Mesothelial cell of epicardium (in vitro differentiated cells): ENCODE measurements at places on chromosomes 7 and 10.

DNA sequence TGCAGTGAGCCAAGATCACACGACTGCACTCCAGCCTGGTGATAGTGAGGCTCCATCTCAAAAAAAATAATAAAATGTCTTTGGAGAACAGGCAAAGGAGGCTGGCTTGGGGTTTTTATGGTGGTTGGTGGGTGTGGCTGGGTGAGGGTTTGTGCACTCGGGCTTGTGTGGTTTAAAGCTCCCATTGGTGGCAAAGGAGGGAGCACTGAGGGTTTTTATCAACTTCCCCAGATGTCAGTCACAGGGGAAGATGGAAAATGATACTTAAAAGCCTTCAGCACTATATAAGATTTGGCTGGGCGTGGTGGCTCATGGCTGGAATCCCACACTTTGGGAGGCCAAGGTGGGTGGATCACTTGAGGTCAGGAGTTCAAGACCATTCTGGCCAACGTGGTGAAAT lies 16.3 kb upstream of the RNF216 start:
- no peaks in the 10 kb centered on the region for H3K4me1 ChIP-seq
- H3K27ac ChIP-seq, result no peak overlapping the region
- no peaks in the 10 kb centered on the region for H3K36me3 ChIP-seq
- H3K4me3 ChIP-seq, result no peak overlapping the region
- no peak for DNase-seq
- H3K27me3 ChIP-seq, result no peaks in the 10 kb centered on the region

GRCh38 chr10:78353636-78354035 lies 320.0 kb downstream of the RPS24 start:
- DNase-seq, result no peak
- no peaks in the 10 kb centered on the region for H3K36me3 ChIP-seq
- no peak overlapping the region for H3K27ac ChIP-seq

GRCh38 chr10:129853562-129853903 lies 110.5 kb downstream of the EBF3 start:
- peaks cover 11% of the 10 kb centered on the region for H3K27me3 ChIP-seq
- no peak overlapping the region for H3K27ac ChIP-seq
- no peak overlapping the region for H3K4me3 ChIP-seq
- peaks cover 4% of the 10 kb centered on the region for H3K4me1 ChIP-seq

GRCh38 chr10:5540891-5541290 lies 16.1 kb downstream of the CALML3 start:
- H3K27me3 ChIP-seq, result no peaks in the 10 kb centered on the region
- H3K4me3 ChIP-seq, result no peak overlapping the region
- DNase-seq, result peak; percentile 2
- peaks cover 8% of the 10 kb centered on the region for H3K36me3 ChIP-seq
- no peak overlapping the region for H3K27ac ChIP-seq

DNA sequence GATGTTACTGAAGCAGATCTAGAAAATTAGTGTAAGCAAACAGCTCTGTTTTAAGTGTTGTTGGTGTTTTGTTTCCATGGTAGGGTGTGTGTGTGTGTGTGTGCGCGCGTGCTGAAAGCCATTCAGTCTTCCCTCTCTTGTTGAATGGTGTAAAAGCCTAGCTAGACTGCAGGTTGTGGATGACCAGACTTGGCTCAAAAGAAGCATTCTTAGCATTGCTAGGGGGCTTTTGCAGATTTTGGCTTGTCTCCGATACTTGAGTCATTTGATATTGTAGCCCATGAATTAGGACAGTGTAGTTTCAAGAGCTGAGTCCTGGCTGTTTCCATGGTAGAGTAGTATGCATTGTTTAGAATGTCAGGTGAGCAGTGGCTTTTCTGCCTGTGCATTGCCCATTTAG lies 99.1 kb downstream of the SND1 start:
- H3K27me3 ChIP-seq, result no peaks in the 10 kb centered on the region
- peaks cover 14% of the 10 kb centered on the region for H3K4me1 ChIP-seq
- H3K36me3 ChIP-seq, result peaks cover 7% of the 10 kb centered on the region

- peaks cover 35% of the 10 kb centered on the region for H3K4me1 ChIP-seq
- DNase-seq, result no peak
- H3K27me3 ChIP-seq, result no peaks in the 10 kb centered on the region
These were observed 35.8 kb upstream of the CDK1 start for GRCh38 chr10:60742512-60742911.
